ENCODE measurements at places on chromosomes 2 and 18.

DNA sequence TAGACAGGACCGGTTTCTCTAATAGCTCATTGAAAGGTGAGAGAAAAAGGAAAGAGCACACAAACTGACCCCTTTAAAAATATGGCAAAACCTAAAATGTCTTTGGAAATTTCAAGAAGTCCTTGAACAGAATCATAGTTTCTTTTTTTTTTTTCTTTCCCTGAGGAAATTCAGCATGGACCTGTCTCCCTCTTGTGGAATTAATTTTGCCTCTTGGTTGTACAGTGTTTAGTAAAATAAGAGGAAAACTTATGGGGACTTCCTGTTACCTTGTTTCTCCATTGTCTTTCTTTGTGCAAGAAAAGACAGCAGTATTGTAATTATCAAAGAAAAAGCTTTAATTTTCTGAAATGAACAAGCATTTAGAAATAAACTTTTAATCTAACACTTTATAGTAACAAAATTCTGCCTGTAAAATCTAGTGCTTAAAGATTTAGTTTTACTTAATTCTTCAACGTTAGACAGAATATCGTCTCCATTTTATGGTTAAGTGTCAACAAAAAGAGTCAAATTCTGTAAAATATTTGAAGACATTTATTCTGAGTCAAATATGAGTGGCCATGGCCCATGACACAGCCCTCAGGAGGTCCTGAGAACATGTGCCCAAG lies 176.3 kb upstream of the NABP1 start:
- no peak for DNase-seq

DNA sequence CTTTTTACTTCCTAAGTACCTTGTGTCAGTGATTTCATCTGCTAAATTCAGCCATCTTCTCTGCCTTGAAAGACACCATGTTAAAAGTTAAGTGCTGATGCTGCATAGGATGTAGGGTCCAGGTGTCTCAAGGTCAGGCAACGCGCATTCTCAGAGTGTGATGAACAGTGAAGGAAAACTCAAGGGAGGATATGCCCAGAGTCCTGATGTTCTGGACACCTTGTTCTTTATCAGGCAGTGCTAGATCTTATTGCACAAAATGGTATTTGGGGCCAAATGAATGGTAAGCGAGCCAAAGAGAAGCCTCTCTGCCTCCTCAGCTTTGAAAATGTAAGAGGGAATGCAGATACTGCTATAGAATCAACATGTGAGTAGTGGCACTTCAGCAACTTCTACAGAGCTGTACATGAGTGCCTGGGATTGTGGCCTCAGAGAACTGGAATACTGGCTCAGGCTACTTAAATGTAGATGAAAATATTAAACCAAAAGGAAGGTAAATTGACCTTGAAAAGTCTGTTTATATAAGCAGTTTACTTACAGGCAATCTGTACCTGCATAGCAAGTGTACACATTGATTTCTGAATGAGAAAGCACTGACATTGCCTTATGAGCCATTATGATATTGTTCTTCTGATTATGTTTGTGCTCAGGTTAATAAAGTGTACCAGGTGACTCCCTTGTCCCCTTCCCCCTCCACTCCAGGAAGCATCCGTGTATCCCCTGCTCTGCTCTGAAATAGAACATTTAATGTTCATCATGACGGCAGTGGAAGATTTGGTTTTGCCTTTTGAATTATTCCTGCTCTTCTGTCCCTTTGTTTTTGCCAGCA lies 86.7 kb upstream of the RANBP2 start:
- DNase-seq: no peak

DNA sequence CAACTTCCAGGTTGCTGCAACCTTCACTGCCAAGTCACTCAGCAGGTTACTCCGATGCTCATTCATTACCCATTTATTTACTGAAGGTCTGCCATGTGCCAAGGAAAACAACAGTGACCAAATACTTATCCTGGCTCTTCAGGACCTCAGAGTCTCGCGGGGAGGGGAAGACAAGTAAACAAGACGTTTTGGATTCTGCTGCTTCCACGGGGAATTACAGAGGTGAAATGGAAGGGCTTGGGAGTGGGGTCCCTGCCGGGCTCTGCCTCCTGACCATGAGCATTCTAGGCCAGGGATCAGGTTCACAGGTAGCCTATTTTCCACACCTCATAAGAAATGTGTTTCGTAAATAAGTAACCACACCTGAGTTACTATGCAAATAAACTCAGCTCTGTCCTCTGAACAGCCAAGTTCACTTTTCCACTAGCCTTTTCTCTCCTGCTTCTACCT lies 68.1 kb downstream of the CLHC1 start:
- DNase-seq: no peak

DNA sequence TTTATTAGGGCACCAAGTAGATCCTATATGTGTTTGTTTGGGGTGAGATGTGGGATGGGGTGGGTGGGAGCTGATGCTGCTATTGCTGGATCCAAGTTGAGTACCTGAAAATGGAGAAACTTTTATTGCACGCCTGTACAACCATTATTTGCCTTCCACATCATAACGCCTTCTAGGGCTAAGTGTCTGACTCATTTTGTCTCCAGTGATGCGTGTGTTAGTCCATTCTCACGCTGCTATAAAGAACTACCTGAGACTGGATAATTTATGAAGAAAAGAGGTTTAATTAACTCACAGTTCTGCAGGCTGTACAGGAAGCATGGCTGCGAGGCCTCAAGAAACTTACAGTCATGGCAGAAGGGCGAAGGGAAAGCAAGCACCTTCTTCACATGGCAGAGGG lies 58.2 kb downstream of the KDM3A start:
- DNase-seq: no peak

- DNase-seq: no peak
Observed at GRCh38 chr2:69285379-69285894, 101.6 kb downstream of the GFPT1 start.

DNA sequence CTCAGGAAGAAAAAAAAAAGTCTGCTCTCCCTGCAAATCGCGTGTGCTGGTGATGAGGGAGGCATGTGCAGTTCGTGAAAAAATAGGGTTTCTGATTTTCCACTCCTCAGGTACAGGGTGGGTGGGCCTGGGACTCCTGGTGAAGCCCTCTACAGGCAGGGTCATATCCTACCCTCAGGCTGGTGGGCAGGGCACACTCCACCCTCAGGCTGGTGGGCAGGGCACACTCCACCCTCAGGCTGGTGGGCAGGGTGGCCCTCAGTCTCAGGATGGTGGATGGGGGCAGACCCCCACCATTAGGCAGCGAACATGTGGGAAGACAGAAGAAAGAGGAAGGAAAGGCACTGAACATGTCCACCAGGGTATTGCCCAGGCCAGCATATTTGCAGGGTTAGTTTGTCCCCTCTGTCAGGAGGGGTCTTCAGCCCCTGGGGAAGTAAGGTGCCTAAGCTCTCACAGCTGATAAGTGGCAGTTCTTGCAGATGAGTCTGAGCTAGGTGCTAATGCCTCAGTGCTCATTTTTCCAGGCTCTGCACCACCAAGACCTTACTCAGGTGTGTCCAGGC lies 95.2 kb upstream of the RAB6C start:
- no peak for DNase-seq

GRCh38 chr18:48393776-48394175 lies 15.4 kb downstream of the ZBTB7C start:
- DNase-seq: no peak

GRCh38 chr2:156883804-156884203 lies 373.7 kb upstream of the GALNT5 start:
- DNase-seq: no peak

DNA sequence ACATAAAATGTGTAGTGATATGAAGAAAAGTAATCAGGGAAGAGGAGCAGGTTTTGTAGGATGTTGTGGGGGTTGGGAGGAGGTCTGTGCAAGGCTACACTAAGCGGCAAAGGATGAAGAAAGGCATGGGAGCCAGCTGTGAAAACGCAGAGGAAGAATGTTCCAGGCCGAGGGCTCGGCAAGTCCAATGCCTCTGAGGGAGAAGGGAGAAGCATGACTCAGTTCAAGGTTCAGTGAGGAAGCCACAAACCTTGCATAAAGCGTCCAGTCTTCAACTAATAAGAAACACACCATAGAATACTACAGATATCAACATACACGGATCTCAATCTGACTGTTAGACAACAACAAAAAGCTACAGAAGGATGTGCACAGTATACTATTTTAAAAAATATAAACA lies 16.2 kb downstream of the EPB41L3 start:
- DNase-seq: no peak

DNA sequence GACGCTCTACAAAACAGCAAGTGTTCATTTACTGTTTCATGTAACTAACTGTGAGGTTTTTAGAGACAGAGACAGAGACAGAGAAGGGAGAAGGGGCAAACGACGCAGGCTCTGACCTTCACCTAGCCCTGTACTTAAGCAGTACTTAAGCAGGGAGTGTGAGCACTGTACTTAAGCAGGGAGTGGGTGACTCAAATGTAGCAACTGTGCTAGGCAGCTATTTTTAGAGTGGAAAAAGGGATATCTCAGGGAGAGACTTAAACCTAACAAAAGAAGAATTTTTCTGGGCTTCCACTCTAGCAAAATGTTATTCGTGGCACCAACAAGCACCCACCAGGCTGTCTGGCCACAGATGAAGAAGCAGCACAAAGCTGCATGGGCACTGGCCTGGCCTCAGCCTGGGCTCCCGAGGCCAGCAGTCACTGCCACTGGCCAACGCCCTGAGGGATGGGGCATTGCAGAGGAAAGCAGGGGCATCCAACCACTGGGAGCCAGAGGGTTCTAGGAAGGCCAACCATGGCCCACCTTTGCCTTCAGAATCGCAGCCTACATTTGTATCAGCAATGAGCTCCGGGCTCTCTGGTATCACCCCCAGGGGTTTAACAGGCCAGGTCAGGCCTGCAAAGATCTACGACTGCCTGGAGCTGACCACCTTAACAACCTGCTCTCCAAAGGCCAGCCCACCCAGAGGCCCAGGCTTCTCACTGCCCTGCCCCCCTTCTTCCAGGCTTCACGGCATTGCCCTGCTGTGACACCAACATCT lies 154.3 kb downstream of the TTC32 start:
- no peak for DNase-seq

DNA sequence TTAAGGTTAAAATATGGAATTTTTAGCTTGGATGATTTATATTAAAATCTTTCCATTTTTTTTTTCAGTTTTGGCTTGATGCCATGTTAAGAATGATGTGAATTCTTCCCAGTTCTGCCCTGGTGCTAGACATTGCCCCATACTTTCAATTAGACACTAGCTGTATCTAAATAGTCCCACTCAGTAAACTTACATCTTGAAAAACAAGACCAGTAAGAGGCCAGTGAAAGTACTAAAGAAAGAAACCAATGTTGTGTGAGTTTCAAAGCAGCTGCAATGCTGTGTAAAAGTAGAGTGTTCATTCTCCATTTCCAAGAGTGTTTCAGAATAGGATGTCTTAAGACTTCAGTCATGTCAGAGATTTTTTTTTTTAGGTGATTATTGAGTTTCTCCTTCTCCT lies 40.0 kb upstream of the CYBRD1 start:
- DNase-seq: no peak

GRCh38 chr18:12463191-12463590 lies 55.5 kb downstream of the PRELID3A start:
- no peak for DNase-seq

DNA sequence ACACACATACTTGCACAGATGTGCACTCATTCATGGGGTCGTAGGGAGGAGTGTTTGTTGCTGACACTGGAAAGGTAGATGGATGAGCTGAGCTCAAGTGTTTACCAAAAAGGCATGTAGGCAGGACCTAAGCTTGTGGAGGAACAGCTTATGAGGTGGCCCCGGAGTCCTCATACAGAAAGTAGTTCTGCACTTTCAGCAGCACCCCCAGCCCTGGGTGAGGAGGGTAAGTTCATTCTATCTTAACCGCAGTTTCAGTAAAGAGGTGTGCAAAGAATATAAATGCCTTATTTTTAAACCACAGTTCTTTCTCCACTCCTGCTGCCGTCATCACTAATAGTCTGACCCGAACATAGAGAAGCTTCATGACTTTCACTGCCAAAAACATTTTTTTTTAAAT lies 31.7 kb upstream of the RNF152 start:
- no peak for DNase-seq

Measured in stimulated activated CD4-positive, alpha-beta T cell treated with anti-CD3 and anti-CD28 coated beads, TNF-alpha, amount 100 ng/mL, for 48 hours (primary cell).